Amygdala (tissue), 56 donors: ENCODE measurements at places on chromosomes 1 and 21.

- no peak for DNase-seq
Measured at GRCh38 chr1:40092706-40093639, 4.1 kb downstream of the PPT1 start.

- DNase-seq = no peak
Measured at GRCh38 chr1:58358346-58358745, 188.2 kb downstream of the OMA1 start.

DNA sequence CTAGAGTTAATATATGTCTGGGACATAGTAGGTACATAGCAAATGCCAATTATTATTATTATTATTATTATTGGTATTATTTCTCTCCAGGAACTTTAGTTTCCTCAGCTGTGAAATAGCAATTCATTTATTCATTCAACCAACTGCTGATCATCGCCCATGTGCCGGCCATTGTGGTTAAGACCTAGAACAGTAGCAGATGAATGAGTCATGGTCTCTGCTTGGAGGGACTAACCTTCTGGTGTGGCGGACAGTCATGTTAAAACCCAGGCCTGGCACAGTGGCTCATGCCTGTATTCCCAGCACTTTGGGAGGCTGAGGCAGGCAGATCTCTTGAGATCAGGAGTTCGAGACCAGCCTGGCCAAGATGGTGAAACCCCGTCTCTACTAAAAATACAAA lies 23.8 kb upstream of the LDLRAP1 start:
- DNase-seq = no peak

GRCh38 chr1:41662765-41663437 lies 178.4 kb upstream of the EDN2 start:
- DNase-seq = no peak

DNA sequence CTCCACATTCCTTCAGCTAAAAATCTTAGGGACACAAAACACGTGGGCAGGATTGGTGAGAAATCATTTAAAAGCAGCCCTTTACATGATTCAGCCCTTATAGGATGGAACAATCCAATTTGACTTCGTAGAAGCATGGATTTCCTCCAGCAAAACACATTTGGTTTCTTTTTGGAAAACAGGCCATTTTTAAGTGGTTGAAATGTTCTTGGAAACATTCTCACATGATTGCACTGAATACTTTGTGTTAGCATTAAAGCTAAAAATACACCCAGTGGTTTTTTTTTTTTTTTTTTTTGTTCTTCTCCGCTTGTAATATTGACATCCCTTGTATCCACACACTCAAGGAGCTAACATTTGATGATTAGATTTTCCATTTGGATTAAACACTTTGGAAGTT lies 42.1 kb upstream of the ABCG1 start:
- no peak for DNase-seq

DNA sequence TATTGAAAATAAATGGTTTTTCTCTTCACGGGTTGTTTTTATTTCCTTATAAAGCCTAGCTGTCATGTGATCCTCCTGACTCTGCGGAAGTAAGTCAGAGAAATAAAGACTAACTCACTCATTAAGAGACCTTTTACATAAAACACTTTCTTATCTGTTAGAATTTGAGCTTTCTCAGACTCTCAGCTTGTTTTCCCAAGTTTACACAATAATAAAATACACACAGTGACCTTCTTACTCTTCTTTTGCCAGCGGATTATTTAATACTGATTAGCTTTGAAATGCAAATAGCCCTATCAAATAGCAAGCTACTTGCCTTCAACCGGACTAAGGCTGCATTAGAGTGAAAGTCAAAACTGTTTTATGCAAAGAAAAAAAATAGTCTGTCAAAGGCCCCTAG lies 45.5 kb upstream of the CXADR start:
- no peak for DNase-seq

- no peak for DNase-seq
Measured at GRCh38 chr1:39034114-39034654, 8.0 kb downstream of the NDUFS5 start.

GRCh38 chr1:166925810-166926478 lies 49.4 kb downstream of the ILDR2 start:
- DNase-seq = no peak

GRCh38 chr1:188363943-188364342 lies 1535.2 kb downstream of the PLA2G4A start:
- DNase-seq = no peak

GRCh38 chr1:167752219-167752985 lies 30.6 kb downstream of the MPZL1 start:
- DNase-seq = no peak

GRCh38 chr1:32042330-32042729 lies 28.7 kb downstream of the KHDRBS1 start:
- DNase-seq = no peak

GRCh38 chr1:203599875-203600781 lies 26.5 kb upstream of the ATP2B4 start:
- DNase-seq = no peak

DNA sequence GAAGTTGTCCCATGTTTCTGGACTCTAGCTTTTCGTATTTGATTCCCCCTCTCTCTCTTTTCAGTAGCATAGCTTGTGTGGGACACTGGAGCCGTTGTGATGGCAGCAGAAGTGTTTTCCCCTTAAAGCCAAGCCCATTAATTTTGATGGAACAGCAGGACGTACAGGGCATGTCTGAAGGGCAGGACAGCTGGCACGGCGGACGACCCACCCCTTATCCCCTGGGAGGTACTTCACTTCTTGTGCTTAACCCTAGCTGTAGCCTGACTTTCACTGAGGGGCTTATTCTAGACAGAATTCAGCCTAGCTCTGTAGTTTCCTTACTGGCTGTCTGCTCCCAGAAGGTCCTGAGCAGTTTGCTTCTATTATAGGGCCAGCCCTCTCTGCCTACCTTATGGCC lies 8.6 kb upstream of the PPFIA4 start:
- no peak for DNase-seq

DNA sequence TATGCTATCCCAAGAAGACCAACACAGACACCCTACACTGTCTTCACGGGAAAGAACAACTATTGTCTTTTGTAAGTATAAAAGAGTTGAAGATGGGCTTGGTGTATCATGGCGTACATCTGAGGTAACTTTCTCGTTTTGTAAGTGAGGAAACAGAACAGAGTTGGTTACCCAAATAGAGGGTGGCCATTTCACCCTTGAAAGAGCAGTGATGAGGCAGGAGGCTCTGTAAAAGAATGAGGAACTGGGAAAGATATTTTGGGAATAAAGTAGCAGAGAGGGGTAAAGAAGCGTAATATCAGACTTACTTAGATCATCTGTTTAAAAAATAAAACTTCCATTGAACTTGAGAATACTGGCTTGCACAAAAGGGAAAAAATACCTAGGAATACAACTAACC lies 18.9 kb downstream of the FCRL2 start:
- no peak for DNase-seq

- no peak for DNase-seq
Measured at GRCh38 chr1:24266998-24267397, 52.2 kb upstream of the GRHL3 start.

GRCh38 chr1:25563330-25564215 lies 20.2 kb downstream of the LDLRAP1 start:
- DNase-seq = peak; percentile 94

DNA sequence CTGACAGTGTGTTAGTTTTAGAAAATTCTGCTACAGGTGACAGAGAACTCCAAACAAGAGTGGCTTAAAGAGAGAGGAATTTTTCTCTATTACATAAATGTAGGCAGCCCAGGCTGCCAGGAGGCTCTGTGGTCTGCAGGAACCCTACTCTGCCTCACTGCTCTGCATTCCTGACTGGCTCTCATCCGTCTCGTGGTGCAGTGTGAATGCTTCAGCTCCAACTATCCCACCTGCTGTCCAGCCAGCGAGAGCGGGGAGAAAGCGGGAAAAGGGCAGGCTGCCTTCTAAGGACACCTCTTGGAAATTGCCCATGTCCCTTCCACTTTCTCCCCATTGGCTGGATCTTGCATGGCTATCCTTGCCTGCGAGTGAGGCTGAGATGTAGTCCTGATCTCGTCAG lies 131.3 kb downstream of the PEX14 start:
- no peak for DNase-seq

- DNase-seq = no peak
Measured at GRCh38 chr1:155794605-155795245, 62.3 kb downstream of the GON4L start.
